H9 (cell line): ENCODE measurements at places on chromosomes 7 and 10. TPM values are rescaled to one million over a fixed set of nuclear protein-coding genes. Genes with fewer than 3 reads are reported as not detected.

MYO1G gene
- 0.55 and 0.57 TPM in 2 replicates for total RNA-seq

SFRP4 gene
- not detected in 2 replicates for total RNA-seq

SLC39A12 gene
- total RNA-seq: not detected in 2 replicates

CUZD1 gene
- 17.2 and 19.4 TPM in 2 replicates for total RNA-seq

COL13A1 gene
- total RNA-seq: 3.1 and 3.6 TPM in 2 replicates

PIP gene
- total RNA-seq: not detected in 2 replicates

FAM25C gene
- total RNA-seq: not detected in 2 replicates

PDZD7 gene
- total RNA-seq: 1.7 and 2.0 TPM in 2 replicates

MYO3A gene
- total RNA-seq: 4.3 and 4.9 TPM in 2 replicates

RBP4 gene
- not detected in 2 replicates for total RNA-seq

HDAC9 gene
- total RNA-seq: 6.9 and 7.7 TPM in 2 replicates

WNT8B gene
- not detected in 2 replicates for total RNA-seq

PLEKHS1 gene
- not detected in 2 replicates for total RNA-seq

LRRC18 gene
- not detected in 2 replicates for total RNA-seq

TCAF1 gene
- 43.9 and 46.8 TPM in 2 replicates for total RNA-seq

GOT1 gene
- 43.3 and 47.4 TPM in 2 replicates for total RNA-seq

COL1A2 gene
- 42.1 and 42.8 TPM in 2 replicates for total RNA-seq

RPEL1 gene
- total RNA-seq: 0.13 TPM in 1 of 2 replicates, not detected in the other

PAX4 gene
- not detected in 2 replicates for total RNA-seq

ADAM12 gene
- total RNA-seq: 0.24 and 0.35 TPM in 2 replicates

VWDE gene
- 15.9 and 18.1 TPM in 2 replicates for total RNA-seq

CYP3A4 gene
- total RNA-seq: not detected in 2 replicates

FEZF1 gene
- 37.8 and 41.5 TPM in 2 replicates for total RNA-seq

RBP3 gene
- not detected in 2 replicates for total RNA-seq

AGBL3 gene
- total RNA-seq: 1.2 and 2.4 TPM in 2 replicates

NPFFR1 gene
- total RNA-seq: not detected in 2 replicates

ABCB4 gene
- total RNA-seq: 0.20 and 0.26 TPM in 2 replicates

PYROXD2 gene
- total RNA-seq: 2.1 and 5.3 TPM in 2 replicates

IGF2BP3 gene
- total RNA-seq: 180 and 197 TPM in 2 replicates

TMEM120A gene
- 23.2 and 30.0 TPM in 2 replicates for total RNA-seq

FBXO24 gene
- 0.85 and 1.3 TPM in 2 replicates for total RNA-seq

PNLIPRP1 gene
- not detected in 2 replicates for total RNA-seq

TAS2R41 gene
- total RNA-seq: not detected in 2 replicates

THNSL1 gene
- 3.9 and 4.2 TPM in 2 replicates for total RNA-seq

TRAPPC14 gene
- total RNA-seq: 31.8 and 32.8 TPM in 2 replicates

BCAP29 gene
- 30.6 and 31.3 TPM in 2 replicates for total RNA-seq
